ENCODE measurements at places on chromosomes 1 and 21. TPM values are rescaled to one million over a fixed set of nuclear protein-coding genes. Genes with fewer than 3 reads are reported as not detected.

The VPS45 gene
- polyA plus RNA-seq = 31.5 TPM

The GPR3 gene
- 6.0 TPM for polyA plus RNA-seq

The ADAR gene
- 87.9 TPM for polyA plus RNA-seq

The OR1C1 gene
- not detected for polyA plus RNA-seq
